ENCODE measurements at places on chromosomes 4 and X.

GRCh38 chr4:48913346-48913745, 6.8 kb upstream of the OCIAD2 start:
- no peak for DNase-seq

- DNase-seq = no peak
Observed at GRCh38 chrX:135024526-135024925, 2.2 kb upstream of the RTL8B start.

GRCh38 chr4:77777135-77777807, 41.9 kb downstream of the CNOT6L start:
- no peak for DNase-seq

GRCh38 chr4:174604198-174604597, 81.9 kb upstream of the HPGD start:
- peak; percentile 7 for DNase-seq

GRCh38 chr4:56147371-56147770, 198.6 kb downstream of the CEP135 start:
- no peak for DNase-seq
